ENCODE measurements at places on chromosomes 6 and 20. TPM values are rescaled to one million over a fixed set of nuclear protein-coding genes. Genes with fewer than 3 reads are reported as not detected.
A peak's percentile ranks its signal among the peaks of the same experiment; 100 is the strongest.

DNA sequence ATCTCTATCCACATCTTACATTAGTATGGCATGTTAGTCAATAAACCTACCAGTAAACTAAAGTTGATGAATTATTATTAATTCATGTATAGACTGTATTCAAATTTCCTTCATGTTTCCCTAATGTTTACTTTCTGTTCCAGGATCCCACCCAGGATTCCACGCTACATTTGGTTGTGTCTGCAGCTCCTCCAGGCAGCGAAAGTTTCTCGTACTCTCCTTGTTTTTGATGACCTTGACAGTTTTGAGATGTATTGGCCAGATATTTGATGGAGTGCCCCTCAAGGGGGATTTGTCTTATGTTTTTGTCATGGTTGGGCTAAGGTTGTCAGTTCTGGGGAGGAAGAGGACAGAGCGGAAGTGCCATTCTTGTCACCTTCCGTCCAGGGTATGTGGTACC lies 445.2 kb upstream of the CDH4 start:
- DNase-seq, result no peak

GRCh38 chr6:47651505-47651944 lies 46.9 kb upstream of the ADGRF4 start:
- no peak for DNase-seq

GRCh38 chr6:47592131-47592840 lies 106.1 kb upstream of the ADGRF4 start:
- DNase-seq, result no peak

- DNase-seq, result no peak
These were observed 12.8 kb upstream of the DDO start for GRCh38 chr6:110428153-110428552.

Gene ZDHHC14
- 26.6 TPM for total RNA-seq

DNA sequence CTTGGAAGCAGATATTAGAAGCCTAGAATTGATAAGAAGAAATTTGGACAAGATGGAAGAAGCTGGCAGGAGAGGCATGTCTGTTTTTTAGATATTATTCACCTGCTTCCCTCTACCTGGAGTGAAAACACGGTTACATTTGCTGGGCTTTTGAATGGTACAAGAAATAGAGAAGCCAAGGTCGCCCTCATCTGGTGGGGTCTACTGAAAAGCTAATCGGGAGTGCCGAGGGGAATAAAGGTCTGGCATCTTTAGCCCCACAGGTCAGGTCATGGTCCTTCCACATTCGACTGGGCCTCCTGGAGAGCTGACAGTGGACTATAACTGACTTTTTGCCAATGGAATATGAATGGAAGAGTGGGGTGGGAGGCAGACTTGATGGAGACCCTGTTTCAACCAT lies 4.6 kb upstream of the C2 start:
- no peak for DNase-seq

DNA sequence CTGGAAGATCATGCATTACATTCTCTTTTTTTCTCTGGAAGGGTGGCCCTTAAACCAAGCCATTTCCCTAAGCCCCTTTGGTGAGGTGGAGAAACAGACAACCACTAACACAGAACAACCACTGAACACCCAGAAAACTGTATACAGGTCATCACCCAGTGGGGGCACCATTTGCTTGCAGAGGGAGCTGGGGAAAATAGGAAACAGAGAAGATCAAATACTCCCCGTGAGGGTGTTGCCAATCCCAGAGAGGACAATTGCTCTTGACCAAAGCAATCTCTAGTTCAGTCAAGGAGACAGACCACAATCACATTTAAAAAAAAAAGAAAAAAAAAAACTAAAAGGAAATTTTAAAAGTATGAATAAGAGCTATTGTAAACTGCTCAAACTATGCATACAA lies 865 bp upstream of the DAAM2 start:
- DNase-seq, result no peak

- peak; percentile 15 for DNase-seq
These were observed 46.5 kb upstream of the SNAP25 start for GRCh38 chr20:10171864-10172751.

DNA sequence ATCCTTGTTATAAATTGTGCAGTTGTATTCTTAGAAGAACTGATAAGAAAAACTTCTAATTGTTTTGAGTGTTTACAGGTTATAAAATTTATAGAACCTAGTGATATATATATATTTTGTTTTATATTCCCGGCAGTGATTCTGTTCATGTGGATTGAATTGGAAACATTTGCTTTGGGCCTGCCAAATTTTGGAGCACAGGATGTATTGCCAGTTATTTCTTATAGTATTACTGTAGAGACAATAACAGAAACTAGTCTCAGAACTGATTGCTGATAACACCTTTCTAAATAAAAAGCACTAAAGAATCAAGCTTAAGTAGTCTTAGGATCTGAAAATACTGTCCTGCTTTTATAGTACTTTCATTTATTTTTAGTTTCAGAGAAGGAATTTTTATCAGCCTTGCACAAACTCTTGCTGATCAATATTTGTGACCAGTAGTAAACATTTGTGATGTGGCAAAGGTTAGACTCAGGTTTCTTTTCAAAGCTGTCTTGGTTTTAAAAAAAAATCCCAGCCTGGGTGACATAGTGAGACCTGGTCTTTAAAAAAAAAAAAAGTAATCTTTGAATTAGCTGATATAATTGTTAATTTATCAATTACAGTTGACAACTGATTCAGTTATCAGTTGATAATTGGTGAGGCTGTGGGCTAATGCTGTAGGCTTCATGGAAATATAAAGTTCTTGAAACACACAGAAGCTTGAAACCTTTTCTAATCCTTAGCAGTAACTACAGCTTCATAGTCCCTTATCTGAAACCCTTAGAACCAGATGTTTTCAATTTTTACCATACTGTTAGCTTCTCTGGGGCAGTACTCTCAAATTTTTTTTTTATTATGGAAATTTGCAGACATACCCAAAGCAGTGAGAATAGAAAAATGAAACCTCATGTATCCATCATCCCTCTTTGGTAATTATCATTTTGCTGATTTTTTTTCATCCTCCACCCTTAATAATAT lies 42.4 kb downstream of the RNGTT start:
- no peak for DNase-seq

GRCh38 chr6:20328266-20328923 lies 73.3 kb upstream of the E2F3 start:
- DNase-seq, result no peak

GRCh38 chr6:170137176-170137891 lies 153.5 kb downstream of the DLL1 start:
- DNase-seq, result peak; percentile 81

Gene DYNLRB1
- 146 TPM for total RNA-seq

GRCh38 chr6:90218959-90219208 lies 77.8 kb downstream of the BACH2 start:
- DNase-seq, result no peak

- DNase-seq, result peak; percentile 74
These were observed 182.6 kb downstream of the ERMARD start for GRCh38 chr6:169933839-169934698.

- no peak for DNase-seq
These were observed 1013.7 kb upstream of the MAP3K7 start for GRCh38 chr6:91600561-91600960.

- no peak for DNase-seq
These were observed 711.1 kb downstream of the HDGFL1 start for GRCh38 chr6:23280437-23280836.

Gene GABRR1
- not detected for total RNA-seq

Gene TSPO2
- not detected for total RNA-seq

GRCh38 chr6:122285292-122285913 lies 114.0 kb upstream of the HSF2 start:
- no peak for DNase-seq

DNA sequence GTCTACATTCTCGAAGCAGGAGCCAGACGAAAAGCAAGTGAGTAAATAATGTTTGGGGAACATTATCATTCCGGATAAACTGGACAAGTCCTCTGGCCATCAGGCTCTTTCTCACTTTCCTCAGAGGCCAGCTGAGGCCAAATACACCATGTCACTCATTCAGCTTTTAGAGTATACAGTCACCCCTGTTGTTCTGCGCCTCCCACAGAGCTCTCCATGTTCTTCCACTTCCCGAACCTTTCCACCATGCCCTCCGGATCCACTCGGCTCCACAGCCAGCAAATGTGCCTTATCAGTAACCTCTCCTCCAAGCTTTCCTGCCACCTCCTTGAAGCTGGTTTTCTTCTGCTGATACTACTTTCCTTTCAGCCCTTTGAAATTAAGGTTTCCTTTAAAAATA lies 31.7 kb downstream of the LATS1 start:
- DNase-seq, result no peak

DNA sequence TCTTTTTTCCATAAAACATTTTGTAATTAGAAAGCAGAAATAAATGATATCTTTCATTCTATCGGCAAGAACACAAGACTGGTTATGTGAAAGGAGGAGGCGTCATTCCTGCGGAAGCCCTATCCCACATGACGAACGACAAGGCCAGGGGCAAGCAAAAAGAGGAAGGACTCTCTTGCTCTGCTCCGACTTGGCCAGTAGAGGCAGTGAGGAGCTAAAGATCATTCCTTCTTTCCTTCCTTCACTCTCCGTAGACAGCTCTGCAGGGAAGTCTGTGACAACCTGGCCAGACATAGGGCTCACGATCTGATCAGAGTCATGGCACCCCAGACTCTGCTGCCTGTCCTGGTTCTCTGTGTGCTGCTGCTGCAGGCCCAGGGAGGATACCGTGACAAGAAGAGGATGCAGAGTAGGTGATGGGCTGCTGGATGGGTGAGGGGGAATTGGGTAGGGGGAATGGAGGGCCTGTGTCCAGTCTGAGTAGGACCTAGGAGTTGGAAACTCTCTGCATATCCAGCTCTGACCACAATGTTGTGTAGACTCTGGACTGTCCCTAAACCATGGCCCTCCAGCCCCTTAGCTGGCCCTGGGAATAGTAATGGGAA lies at the start of gene WFDC10A:
TSS of gene WFDC10A (plus strand) at position 244 of the 605 bp plus-strand sequence. CDS start at position 319, 75 bp downstream.
- no peak for DNase-seq

DNA sequence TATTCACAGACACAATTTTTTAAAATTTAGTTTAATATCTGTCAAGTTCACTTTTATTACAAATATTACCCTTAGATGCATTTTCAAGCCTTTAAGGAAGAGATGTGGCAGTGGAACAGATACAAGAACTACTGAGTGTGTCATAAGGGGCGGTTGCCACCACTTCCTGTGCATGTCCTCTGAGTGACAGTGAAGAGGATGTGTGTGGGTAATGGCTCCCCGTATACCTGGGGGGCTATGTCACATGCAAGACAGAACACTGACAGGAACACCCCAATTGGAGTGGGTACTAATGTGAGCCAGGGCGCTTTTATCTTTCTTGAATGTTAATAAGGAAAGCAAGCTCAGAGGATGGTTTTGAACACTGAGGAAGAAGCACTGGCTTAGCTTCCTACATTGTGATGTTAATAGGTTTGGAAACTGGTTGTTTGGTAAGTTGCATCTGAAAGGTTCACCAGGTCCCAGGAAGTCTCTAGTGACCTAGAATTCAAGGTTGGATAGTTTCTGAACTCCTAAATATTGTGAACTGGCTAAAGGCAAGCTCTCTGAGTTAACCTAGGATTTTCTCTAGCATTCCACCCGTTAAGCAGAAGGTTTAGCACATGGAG lies 83.4 kb upstream of the ASF1A start:
- no peak for DNase-seq

GRCh38 chr20:60634491-60635172 lies 617.4 kb upstream of the CDH4 start:
- no peak for DNase-seq

DNA sequence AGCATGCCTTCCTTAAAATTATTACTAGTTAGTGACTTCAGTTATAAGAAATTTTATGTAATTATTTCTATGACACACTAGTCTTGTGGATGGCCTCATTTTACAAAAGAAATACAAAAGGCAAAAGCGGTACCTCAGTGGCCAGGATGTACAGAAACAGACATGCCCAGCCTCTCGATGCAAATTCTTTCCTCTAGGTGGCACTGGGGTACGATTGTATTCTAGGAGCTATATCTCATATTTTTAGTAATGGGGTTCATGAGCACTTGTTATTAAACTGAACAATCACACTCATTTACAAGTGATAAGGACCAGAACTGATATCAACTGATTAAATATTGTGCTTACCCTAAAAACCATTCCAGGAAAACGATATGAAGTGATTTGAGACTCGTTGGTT lies 59.8 kb downstream of the SOD2 start:
- no peak for DNase-seq

- DNase-seq, result no peak
These were observed 150.2 kb upstream of the OGFRL1 start for GRCh38 chr6:71138376-71138775.

DNA sequence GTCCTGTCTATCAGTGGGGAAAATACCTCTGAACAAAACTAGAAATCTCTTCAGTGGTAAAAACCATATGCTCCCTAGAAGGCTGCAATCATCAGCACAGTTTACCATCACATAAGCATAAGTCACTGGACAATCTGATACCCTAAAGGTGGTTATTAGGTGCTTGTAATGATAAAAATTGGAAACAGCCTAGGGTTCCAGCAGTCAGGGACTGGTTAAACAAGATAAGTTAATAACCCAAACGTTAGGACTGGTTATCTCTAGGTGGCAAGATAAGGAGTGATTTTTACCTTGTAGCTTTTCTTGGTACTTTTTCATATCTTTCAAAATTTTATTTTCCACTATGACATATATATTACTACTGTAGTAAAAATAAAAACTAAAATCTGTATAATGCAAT lies 11.0 kb downstream of the ECI2 start:
- DNase-seq, result no peak

DNA sequence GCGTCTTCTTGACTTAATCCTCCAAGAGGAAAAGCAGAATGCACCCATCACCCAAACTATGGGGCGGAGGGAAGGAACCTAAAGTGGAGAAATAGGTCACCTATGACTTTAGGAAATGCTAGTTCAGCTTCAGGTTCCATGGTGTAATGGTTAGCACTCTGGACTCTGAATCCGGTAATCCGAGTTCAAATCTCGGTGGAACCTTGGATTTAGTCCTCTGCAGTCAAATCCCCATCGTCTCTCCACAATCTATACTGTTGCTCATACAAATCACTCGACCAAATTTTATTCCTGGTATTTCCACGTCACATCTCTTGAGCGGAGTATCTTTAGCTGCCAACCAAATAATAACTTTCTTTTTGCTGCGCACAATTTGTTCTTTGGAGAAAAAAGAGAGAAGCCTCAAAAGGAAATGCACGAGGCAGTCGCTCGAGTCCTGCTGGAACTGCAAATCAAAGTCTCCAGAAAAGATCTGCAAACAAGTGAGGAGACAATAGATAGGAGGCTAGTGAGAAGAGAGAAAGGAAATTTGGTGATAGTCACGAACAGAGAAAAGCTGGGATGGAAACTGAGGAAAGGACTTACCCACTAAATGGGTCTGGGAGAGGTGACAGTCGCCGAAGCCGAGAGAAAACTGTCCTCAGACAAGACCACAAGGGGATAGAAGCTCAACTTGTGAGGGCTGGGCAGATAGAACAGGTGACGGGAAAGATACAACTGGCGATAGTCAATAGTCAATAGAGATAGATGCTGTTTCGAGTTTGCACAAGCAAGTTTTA lies 16.6 kb downstream of the POM121L2 start:
- DNase-seq, result no peak

Gene HRH3
- not detected for total RNA-seq

- no peak for DNase-seq
These were observed 72.4 kb upstream of the LAMP5 start for GRCh38 chr20:9441948-9442347.

- DNase-seq, result no peak
These were observed 348.8 kb upstream of the POU3F2 start for GRCh38 chr6:98485593-98485992.

Gene GPLD1
- total RNA-seq, result 1.3 TPM

Data from heart right ventricle (tissue), 16 donors.